Ecto neural progenitor cell (in vitro differentiated cells): ENCODE measurements at places on chromosomes 5 and 9.

- DNase-seq: no peak
Observed at GRCh38 chr5:113070901-113071300, 94.3 kb downstream of the DCP2 start.

DNA sequence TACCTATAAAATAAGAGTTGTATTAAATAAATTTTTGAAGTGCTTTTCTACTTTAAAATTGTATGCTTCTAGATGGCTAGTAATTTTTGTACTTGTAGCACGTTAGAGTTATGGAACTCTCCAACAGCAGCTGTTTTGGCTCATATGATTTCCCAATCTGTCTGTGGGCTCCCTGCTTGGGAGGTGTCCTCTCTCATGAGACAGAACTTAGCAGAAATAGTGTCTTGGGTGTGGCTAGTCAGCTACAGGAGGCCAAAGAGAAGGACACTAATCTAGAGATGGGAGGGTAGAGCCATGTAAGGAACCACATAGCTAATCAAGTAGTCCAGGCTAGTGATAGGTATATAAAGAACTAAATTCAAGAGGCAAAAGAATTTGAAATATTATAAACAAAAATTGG is 78.4 kb upstream of the DAB2 start:
- no peak for DNase-seq

GRCh38 chr9:89465726-89466308 is 32.1 kb downstream of the SEMA4D start:
- no peak for DNase-seq

GRCh38 chr5:115586525-115587146 is 15.6 kb downstream of the TICAM2 start:
- DNase-seq: no peak

- DNase-seq: no peak
Observed at GRCh38 chr9:134439368-134439784, 113.1 kb downstream of the RXRA start.

GRCh38 chr5:72301557-72301956 is 18.5 kb downstream of the MRPS27 start:
- peak; percentile 54 for DNase-seq

GRCh38 chr5:172837640-172838039 is 3.6 kb downstream of the ERGIC1 start:
- no peak for DNase-seq

DNA sequence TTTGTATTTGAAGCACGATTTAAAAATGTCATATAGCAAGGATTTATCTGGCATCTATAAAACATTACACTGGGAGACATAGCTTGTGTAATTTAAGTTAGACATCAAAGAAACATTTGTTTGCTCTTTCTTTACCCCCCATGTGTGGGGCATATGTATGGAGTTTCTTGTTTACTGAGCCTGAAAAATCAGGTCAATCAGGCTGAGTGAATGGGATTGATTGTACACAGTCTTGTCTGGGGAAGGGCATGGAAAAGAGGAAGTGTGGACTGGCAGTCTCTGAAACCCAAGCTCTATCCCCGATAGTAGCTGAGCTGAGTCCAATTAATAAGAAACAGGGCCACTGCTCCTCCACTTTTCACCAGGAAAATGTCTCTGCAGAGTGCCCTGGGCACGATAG is 49.4 kb downstream of the SLC46A2 start:
- no peak for DNase-seq

DNA sequence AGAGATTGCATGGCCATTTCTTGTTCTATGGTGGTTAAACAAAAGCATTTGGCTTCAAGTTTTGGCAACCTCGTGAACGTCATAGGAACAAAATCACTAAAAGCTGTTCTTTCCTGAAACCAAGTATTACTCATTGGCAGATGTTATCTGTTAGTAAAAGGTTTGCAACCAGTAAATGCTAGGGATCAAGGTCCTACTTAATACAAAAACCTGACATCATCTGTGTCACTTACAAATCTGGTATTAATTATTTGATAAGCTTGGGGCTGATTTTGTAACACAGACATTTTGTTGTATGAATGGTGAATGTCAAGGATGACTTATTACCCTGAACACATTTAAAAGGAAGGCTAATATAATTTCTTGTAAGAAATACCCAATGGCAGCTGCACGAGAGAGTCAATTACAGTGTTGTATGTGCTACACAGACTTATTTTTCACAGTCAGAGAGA is 486.4 kb upstream of the ZNF608 start:
- DNase-seq: no peak

- no peak for DNase-seq
Observed at GRCh38 chr9:114446036-114446435, 58.3 kb upstream of the AKNA start.

DNA sequence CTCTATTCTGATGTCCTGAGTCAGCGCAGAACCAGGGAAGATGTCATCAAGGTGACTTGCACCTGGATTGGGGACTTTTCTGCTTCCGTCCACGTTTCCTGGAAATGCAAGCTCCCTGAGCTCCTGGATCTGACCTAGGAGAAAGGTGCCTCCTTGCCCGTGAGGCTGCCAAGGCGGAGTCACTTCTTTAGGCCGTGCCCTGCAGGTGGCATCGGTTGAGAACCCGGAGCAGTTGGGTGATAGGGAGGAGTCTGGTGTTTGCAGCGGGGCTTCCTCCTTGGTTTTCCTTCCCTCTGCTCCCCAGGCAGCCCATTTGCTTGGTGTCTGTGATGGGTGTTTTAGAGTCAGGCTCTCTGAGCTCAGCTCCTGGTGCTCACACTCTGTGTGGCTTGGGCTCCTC is 15.2 kb downstream of the NANS start:
- DNase-seq: no peak

DNA sequence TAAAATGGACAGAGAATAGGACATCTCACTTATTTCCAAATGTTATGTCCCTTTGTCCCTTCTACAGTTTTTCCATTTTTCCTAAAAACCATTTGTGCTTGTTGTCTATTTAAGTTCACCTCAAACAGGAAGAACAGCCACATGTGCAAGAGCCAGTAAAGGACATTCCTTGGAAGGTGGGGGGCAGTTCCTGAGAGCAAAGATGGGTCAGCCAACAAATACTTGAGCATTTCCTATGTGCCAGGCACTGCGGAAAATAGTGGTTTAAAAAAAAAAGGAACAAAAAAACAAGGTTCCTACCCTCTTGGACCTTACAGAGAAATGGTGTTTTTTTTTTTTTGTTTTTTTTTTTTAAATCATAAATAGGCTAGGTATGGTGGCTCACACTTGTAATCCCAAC is 26.8 kb downstream of the ANP32B start:
- no peak for DNase-seq

- no peak for DNase-seq
Observed at GRCh38 chr9:93492327-93492726, 38.9 kb upstream of the FAM120AOS start.

GRCh38 chr5:152673601-152674000 is 268.5 kb upstream of the NMUR2 start:
- no peak for DNase-seq

GRCh38 chr5:14177634-14178033 is 34.5 kb downstream of the TRIO start:
- DNase-seq: no peak

- no peak for DNase-seq
Observed at GRCh38 chr5:160463740-160464465, 42.2 kb downstream of the PTTG1 start.

DNA sequence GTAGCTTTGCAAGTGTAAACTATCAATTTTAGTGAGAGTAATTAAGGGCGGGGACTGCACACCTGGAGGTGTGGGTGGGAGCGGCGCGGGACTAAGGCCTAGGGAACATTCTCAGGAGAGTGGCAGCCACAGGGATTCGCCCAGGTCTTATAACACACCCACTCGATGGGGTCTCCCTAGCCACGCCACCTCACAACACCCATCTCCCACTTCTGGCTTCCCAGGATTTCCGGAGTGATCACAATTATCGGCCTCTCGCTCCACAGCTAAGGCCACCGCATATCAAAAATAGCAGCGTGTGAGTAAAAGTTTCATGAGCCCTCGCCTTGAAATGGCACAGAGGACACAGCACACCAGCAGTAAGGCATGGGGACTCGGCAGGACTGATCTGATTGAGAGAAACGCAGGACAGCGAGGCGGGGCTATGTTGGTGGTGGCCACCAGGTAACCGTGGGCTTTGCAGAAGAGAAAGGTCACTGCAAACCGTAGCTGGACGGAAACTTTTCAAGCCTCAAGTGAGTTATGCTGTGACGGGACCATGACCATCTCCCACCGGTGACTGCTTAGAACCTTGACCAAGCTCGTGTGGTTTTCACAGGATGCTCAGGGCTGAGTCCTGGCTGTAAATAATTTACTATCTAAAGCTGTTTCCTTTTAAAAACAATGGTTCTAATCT is 1.1 kb upstream of the LPAR1 start:
- DNase-seq: peak; percentile 48

DNA sequence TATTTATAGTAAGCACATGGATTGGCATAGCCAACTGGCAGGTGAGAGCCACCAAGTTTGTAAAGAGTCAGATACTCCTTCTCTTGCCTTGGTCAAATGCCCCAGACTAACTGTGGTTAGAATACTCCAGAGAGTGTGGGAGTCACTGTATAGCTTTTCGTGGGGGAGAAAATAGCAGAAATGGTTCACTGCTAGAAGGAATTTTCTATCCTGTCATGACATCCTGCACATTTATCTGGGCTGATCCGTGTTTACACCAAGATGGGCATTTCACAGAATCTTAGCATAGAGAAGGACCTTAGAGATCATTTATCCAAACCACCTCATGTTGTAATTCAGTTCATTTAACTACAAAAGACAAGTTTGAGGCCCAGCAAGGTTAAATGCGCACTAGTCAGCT is 460.8 kb downstream of the ENC1 start:
- no peak for DNase-seq

- DNase-seq: no peak
Observed at GRCh38 chr9:1102642-1102970, 52.4 kb downstream of the DMRT2 start.
